ENCODE measurements at places on chromosomes 4 and X. TPM values are rescaled to one million over a fixed set of nuclear protein-coding genes. Genes with fewer than 3 reads are reported as not detected.

The ADRA2C gene
- not detected for total RNA-seq

The TBC1D8B gene
- 4.3 TPM for total RNA-seq

The SUPT20HL1 gene
- total RNA-seq, result not detected

The PDLIM3 gene
- 4.3 TPM for total RNA-seq

The DMRTC1B gene
- total RNA-seq, result not detected

The CLNK gene
- total RNA-seq, result not detected

The PROM1 gene
- total RNA-seq, result 12.3 TPM

The HMX1 gene
- total RNA-seq, result not detected

The C1GALT1C1 gene
- 20.5 TPM for total RNA-seq

The MAMLD1 gene
- 0.48 TPM for total RNA-seq

The SLITRK2 gene
- not detected for total RNA-seq

The MAGEC3 gene
- not detected for total RNA-seq

The ARX gene
- total RNA-seq, result not detected

The ODAPH gene
- total RNA-seq, result not detected

The CTAG2 gene
- total RNA-seq, result not detected

The TIMM17B gene
- 53.1 TPM for total RNA-seq

The SLC10A4 gene
- total RNA-seq, result not detected

The TNIP3 gene
- total RNA-seq, result not detected

The LNX1 gene
- total RNA-seq, result 1.7 TPM

The CXCL6 gene
- 30.8 TPM for total RNA-seq

The PSAPL1 gene
- under 0.01 TPM for total RNA-seq

The LDOC1 gene
- 0.72 TPM for total RNA-seq

The MPP1 gene
- 5.5 TPM for total RNA-seq

The MAGEB3 gene
- not detected for total RNA-seq

The PHOX2B gene
- total RNA-seq, result not detected

The TBL1X gene
- 17.5 TPM for total RNA-seq

The CPEB2 gene
- 13.3 TPM for total RNA-seq

The INTU gene
- 6.5 TPM for total RNA-seq

The ATOH1 gene
- not detected for total RNA-seq

The MAGEA2B gene
- total RNA-seq, result not detected

The CT55 gene
- total RNA-seq, result not detected

The TASL gene
- total RNA-seq, result not detected

The RGN gene
- 0.43 TPM for total RNA-seq

The GABRG1 gene
- not detected for total RNA-seq

The SPOCK3 gene
- total RNA-seq, result 0.64 TPM

The GUCY1B1 gene
- total RNA-seq, result 1.4 TPM

The FRMPD4 gene
- total RNA-seq, result 0.21 TPM

The XAGE1A gene
- total RNA-seq, result not detected
